Lower lobe of right lung (tissue), 2 donors: ENCODE measurements at places on chromosomes 16 and 17. TPM values are rescaled to one million over a fixed set of nuclear protein-coding genes. Genes with fewer than 3 reads are reported as not detected.

DNA sequence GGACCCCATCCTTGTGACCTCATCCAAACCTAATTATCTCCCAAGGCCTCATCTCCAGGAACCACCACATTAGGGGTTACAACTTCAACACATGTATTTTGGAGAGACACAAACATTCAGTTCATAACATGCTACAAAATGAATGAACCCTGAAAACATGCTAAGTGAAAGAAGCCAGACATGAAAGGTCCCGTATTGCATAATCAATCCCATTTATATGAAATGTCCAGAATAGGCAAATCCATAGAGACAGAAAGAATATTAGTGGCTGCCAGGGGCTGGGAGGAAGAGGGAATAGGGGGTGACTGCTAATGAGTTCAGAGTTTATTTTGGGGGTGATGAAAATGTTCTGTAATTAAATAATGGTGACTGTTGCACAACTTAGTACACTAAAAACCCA, 3.7 kb upstream of the IL34 start:
- DNase-seq: no peak

DNA sequence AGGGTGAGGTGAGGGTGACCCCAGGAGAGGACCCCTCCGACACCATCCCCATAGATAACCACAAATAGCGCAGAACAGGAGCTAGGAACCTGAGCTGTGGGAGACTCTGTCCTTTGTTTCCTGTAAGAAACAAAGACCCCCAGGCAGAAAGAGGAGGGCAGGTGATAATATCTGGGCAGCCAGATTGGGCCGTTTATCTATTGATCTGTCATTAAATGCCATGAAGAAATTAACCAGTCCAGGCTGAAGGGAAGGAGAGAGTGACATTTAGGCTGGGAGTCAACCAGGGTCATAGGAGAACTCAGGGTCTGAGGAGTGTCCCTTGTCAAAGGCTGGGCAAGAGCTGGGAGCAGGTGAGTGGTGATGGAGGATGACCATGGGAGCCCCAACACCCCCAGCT, 157.8 kb downstream of the C16orf78 start:
- no peak for DNase-seq

- no peak for DNase-seq
These were observed 5.1 kb downstream of the PLCG2 start for GRCh38 chr16:81784072-81784795.

WFIKKN1 gene
- total RNA-seq: 1.2 TPM

GRCh38 chr17:1315891-1316403, 36.5 kb downstream of the TRARG1 start:
- no peak for DNase-seq

DNA sequence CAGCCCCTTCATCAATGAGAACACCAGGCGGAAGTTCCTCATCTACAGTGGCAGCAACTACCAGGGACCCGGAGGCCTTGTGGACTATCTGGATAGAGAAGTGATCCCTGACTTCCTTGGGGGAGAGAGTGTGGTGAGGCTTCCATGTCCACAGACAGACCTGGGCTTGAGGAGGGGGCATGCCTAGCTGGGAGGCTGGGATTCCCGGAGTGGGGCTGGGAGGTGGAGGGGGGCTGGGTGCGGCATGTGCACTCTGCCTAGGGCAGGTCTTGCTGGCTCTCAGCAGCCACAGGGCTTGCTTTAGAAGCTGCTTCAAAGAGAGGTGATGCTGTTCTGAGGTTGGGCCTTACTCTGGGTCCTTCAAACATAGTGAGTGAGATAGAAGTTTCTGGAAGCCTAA, 27.8 kb downstream of the NAGPA start:
- DNase-seq: peak; percentile 12

SLFN13 gene
- 27.1 TPM for total RNA-seq

PPY gene
- total RNA-seq: not detected

DNA sequence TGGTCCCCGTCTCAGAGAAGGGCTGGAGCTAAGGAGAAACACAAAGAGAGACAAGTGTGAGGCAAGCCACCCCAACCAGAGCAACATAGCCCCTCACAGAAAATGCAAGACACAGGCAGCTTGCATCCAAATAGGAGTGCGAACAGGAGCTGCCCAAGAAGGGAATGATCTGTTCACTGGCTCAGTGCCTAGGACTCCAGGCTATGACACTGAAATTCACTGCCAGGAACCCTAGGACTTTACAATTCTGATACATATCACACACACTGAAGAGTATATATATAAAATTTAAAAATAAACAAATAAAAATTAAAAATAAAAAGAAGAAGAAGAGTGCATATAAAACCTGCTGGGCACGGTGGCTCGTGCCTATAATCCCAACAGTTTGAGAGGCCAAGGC, 5.2 kb downstream of the ZNF23 start:
- no peak for DNase-seq

GRCh38 chr16:80176114-80176513, 364.7 kb upstream of the DYNLRB2 start:
- no peak for DNase-seq

DNA sequence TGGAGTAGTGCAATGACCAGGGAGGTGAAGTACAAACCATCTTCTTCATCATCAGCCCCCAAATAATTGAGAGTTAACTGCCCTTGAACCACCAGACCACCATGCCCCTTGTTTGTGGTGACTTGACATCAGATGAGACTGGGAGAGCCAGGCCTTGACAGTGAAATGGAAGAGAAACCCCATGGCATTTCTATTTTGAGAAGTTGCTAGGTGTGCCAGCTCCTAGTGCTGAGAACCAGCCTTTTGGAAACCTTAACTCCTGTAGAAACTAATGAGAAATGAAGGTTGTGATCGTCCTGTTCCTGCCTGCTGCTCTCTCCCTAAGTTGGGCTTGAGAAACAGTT, 2.8 kb downstream of the TMEM94 start:
- no peak for DNase-seq

ABCA3 gene
- 491 TPM for total RNA-seq

GRCh38 chr16:66580605-66581209, 1.4 kb downstream of the CMTM2 start:
- DNase-seq: no peak
